Common myeloid progenitor, CD34-positive (primary cell): ENCODE measurements at places on chromosomes 7 and 10.

DNA sequence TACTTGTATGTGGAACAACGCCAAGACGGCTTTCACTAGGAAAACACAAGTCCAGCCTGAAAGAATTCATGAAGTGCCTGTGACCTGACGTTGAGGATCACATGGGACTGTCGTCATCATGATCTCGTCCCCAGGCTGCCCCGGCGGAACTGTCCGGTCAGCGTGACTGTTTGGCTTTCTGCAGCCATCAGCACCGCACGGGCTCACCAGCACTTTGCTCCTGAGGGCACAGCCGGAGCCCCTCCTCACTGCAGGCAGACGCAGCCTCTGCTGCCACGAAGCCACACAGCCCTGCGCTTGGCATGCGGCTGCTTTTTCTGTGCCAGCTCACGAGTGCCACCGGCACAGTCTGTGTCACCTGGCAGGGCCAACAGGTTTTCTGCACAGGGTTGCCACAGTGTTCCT is 9.4 kb upstream of the GET4 start:
- DNase-seq: no peak

DNA sequence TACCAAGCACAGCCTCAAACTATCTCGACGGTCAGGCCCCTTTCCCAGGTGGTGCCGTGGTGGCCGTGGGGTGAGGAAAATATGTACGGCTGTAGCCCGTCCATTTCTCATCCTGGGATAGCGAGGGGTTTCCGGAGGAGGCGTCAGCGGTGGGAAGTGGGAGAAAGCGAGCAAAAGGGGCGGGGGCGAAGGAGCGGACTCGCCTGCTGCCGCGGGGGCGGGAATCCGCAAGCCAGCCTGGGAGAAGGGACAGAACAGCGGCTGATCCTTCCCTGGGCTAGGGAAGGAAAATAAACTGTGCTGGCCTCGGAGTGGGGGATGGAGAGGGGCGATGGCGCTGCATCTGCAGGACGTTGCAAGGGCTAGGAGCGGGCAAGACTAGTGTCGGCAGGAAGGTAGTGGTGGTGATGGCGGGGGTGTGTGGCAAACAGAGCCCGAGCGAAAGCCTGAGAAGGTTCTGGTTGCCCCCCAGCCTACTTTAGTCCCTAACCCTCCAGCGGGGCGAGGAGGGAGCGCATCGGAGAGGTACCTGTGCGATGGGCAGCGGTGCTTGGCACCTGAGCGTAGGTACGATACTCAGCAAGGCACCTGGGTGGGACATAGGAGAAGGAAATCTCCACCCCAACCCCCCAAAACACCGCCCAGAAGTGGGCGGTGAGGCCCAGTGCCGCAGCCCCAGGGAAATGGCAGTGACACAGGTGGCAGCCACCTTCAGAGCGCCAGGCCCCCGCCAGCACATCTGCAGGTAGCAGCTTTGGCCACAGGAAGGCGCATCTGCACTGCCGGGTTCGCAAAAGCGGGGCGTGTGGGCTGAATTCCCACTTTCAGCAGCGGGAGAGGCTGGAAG is 49.9 kb upstream of the STEAP1B start:
- peak; percentile 23 for DNase-seq

DNA sequence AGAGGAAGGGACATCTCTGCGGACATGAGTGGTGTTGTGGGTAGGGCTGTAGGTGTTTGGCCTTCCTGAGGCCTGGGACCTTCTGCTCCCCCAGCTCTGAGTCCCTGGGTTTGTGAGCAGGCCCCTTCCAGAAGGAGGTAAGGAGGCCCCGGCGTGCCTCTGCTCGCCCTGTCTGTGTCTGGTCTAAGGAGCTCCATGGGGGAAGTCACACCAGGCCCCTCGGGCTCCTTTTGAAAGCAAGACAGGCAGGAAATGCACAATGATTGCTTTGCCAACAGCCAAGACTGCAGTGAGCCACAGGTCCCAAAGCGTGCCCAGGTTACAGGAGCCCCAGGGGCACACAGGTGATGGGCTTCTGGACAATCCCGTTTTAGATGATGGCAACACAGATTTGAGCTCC is 89.5 kb downstream of the FAM53B start:
- no peak for DNase-seq

GRCh38 chr7:43217055-43217454 is 104.6 kb downstream of the HECW1 start:
- DNase-seq: no peak

GRCh38 chr10:75202321-75203045 is 8.1 kb upstream of the VDAC2 start:
- no peak for DNase-seq

DNA sequence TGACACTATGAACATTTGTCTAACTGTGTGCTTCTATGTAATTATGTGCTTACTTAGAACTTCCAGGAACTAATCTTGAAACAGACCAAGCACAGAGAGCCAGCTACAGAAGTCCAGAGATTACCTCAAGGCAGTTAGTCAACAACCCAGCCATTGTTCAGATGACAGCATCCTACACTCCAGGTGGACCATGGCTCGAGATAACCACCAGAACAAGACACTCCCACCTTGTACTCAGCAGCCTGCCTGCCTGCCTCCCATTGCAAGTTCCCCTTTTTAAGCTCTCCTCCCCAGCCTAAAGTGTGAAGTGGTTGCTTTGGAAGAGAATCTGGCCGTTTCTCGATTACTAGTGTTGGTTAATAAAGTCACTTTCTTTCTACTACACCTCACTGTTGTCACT is 1080.6 kb upstream of the LRRN3 start:
- no peak for DNase-seq

GRCh38 chr7:38171623-38172391 is 6.2 kb upstream of the STARD3NL start:
- peak; percentile 88 for DNase-seq

GRCh38 chr10:108911814-108912541 is 1011.3 kb downstream of the XPNPEP1 start:
- no peak for DNase-seq

GRCh38 chr7:157903710-157904109 is 566.9 kb downstream of the DNAJB6 start:
- no peak for DNase-seq

DNA sequence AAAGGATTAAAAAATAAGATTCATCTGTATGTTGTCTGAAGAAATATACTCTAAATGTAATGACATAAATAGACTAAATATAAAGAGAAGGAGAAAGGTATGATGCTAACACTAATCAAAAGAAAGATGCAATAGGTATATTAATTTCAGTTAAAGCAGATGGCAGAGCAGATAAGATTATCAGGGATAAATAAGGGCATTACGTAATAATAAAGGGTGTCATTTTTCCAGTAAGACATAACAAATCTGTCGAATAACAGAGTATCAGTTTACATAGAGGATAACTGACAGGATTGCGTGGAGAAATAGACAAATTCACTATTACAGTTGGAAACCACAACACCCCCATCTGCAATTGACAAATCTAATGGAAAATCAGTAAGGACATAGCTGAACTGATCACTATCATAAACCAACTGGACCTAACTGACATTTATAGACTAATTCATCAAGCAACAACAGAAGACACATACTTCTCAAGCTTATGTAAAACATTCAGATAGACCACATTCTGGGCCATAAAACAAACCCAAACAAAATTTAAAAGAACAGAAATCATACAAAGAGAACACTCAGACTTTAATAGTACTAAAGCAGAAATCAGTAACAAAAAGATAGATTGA is 384.1 kb upstream of the COBL start:
- no peak for DNase-seq

GRCh38 chr7:25429731-25430130 is 201.4 kb upstream of the NPVF start:
- DNase-seq: no peak

GRCh38 chr7:108329514-108329913 is 126.7 kb downstream of the NRCAM start:
- no peak for DNase-seq

DNA sequence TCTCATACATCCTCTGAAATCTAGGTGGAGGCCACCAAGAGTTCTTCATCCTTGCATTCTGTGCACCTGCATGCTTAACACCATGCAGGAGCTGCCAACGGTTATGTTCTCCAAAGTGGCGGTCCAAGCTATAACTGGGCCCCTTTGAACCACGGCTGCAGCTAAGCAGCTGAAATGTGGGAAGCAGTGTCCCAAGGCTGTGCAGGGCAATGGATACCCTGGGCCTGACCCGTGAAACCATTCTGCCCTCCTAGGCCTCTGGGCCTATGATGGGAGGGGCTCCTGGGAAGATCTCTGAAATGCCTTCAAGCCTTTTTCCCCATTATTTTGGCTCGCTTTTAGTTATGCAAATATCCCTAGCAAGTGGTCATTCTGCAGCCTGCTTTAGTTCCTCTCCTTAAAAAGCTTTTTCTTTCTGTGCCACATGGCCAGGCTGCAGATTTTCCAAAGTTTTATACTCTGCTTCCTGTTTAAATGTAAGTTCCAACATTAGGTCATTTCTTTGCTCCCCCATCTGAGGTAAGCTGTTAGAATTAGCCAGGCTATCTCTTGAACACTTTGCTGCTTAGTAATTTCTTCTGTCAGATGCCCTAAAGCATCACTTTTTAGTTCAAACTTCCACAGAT is 7.7 kb upstream of the GTPBP4 start:
- DNase-seq: no peak

- DNase-seq: no peak
These were observed 168.4 kb downstream of the RELN start for GRCh38 chr7:103821092-103821491.

DNA sequence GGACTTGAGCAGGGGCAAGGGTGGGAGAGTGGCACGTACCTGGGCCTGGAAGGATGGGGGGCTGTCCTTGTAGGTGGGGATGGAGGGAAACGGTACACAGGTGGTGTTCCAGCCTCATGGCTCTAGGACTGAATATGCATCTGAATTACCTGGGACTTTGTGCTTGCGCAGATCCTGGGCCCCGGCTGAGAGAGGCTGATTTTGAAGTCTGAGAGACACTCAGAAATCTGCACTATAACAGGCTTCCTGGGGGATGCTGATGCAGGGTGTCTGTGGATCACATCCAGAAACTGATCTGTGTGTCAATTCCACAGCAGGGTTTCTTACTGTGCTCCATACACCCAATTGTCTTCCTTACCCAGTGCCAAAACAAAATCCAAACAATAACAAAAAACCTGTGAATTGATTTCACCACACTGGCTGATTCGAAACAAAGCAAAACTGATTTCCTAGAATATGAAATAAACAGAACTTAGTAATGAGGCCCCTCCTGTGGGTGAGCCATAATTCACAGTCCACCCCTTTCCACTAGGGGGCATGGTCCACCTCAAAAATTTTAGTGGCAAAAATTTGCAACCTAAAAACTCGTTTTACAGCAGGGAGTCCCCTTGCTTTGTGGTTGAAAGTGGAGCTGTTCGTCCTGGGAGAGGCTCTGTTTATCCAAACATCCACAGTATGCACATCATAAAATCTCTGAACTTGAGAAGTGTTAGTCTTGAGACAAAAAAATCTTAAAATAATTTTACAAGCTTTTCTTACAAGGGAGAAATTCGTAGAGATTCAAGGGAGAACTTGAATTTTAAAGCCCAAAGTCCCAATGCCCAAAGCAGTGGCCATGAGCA is 32.0 kb upstream of the PLEKHA1 start:
- DNase-seq: peak; percentile 70

DNA sequence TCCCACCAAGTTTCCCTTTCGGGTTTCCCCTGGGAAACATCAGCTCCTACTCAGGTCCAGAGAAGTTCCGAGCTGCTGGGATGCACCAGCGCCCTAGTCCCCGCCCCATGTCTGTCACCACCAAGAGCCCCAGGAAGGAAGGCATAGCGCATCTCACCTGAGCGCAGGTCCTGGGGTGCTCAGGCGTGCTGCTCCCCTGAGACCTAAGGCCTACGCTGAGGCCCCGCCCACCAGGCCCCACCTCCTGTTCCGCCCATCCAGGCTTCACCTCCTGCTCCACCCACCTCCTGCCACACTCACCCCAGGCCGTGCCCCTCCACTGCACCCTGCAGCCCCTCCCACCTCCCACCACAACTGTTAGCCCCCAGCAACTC is 1.2 kb upstream of the TFR2 start:
- DNase-seq: peak; percentile 22

DNA sequence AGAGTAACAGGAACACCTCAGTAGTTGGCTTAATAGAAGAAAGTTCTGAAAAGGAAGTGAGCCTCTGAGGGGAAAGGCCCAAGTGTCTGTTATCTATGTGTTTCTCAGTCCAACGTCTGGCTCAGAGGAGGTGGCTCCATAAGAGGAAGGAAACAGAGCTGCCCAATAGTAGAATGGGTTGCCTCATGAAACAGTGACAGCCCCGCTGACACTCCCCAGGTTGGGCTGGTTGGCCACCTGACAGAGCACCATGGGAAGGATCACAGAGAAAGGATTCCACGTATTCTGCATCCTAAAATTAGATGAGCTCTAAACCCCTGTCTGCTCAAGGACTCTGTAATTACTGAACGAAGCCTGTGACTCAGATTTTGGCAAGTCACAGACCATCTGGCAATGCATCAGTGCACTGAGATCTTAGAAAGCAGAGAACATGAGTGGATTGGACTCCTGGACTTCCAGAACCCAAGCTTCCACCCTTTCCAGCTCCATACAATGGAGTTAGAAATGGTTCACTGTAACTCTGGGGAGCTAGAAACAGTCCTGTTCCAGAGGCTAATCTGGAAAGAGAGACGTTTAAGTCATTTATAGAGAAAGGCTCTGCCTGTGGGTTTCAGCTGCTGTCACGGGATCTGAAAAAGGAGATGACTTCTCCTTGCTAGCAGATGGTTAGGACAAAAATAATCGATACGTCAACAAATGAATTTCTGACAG is 2.9 kb downstream of the PKD2L1 start:
- peak; percentile 49 for DNase-seq

GRCh38 chr10:66678521-66678920 is 247.3 kb upstream of the LRRTM3 start:
- DNase-seq: no peak

- DNase-seq: peak; percentile 57
These were observed 21.5 kb downstream of the ZMIZ1 start for GRCh38 chr10:79090134-79090803.

GRCh38 chr7:149489391-149490024 is 8.1 kb downstream of the ZNF746 start:
- no peak for DNase-seq

DNA sequence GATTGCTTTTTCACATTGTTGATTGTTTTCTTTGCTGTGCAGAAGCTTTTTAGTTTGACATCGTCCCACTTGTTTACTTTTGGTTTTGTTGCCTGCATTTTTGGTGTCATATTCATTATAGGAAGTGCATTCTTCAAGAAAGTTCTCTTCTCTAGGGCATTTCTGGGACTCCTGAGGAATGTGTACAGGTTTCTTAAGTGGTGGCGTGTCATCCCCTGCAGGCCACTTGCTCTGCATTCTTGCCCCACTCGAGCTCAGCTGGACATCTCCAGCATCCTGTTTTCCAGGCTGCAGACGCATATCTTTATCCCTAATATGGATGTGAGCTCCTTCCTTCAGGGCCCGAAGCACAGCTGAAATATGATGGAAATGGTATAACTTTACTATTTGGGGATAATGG is 255.6 kb upstream of the HABP2 start:
- no peak for DNase-seq

GRCh38 chr10:62038609-62039190 is 137.2 kb downstream of the ARID5B start:
- peak; percentile 87 for DNase-seq

DNA sequence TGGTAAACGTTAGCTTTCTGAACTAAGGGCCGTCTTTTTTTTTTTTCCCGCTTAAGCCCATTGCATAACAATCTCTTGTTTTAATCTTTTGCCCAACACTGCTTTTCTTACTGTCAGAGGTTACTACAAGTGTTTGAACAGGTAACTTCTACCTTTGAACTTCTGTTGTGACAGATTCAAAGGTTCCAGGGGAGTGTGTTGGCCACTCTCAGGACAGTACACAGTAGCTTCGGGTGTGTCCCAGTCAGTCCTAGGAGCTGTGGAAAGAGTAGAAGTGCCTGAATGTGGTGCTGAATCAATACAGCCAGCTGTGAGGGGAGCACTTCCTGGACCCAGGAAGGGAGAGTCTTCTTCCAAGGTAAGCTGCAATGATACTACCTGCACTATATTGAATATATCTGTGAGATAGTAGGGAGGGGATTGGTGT is at the start of gene ACSL5:
Gene ACSL5, plus strand, starts transcription at position 205 of the 427 bp plus-strand sequence. CDS start 20,831 bp downstream, outside the sequence.
- DNase-seq: no peak
